ENCODE measurements at places on chromosomes 13 and 19.

GRCh38 chr13:30877335-30877734, 28.7 kb upstream of the MEDAG start:
- peak; percentile 88 for DNase-seq

DNA sequence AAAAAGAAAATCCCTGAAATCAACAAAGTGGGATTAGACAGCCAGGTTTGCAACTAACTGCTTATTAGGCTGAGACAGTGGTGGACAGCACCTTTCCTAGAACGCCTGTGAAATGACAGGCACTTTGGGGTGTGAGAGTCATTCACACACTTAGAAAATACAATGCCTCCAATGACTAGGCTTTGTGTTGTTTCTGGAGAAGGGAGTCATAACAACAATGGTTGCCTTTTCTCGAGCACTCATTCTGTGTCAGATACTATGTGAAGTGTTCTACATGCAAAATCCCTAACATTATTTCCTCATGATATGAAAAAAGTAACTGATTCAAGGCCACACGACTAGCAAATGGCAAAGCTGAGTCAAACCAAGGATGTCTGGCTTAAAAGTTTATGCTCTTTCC, 41.2 kb downstream of the SACS start:
- no peak for DNase-seq

- no peak for DNase-seq
Measured at GRCh38 chr19:45878043-45878794, 7.7 kb downstream of the IRF2BP1 start.

DNA sequence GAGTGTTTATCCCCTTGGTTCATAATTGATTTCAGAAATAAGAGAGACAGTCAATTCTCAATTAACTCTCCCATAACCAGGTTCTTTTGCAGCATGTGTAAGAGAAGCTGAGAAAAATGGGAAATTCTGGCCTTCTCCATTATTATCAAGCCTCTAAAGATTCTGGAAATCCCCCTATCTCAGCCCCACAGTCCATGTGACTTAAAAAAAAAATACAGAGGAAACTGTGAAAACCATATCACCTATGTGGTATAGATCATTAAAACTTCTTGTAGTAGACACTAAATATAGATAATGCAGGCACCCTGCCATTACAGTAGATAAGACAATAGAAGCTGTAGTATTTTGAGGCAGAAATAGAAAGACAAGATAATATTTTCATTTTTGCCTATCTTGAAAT, 34.3 kb upstream of the SOHLH2 start:
- DNase-seq, result no peak

All from fibroblast of skin of back (primary cell).